ENCODE measurements at places on chromosomes 6 and 20.

GRCh38 chr20:17733767-17734304 is 34.1 kb downstream of the BANF2 start:
- no peak for DNase-seq

- DNase-seq, result peak; percentile 86
These were observed 72.6 kb upstream of the LY86 start for GRCh38 chr6:6515691-6516607.

- DNase-seq, result no peak
These were observed 4.5 kb downstream of the CCN6 start for GRCh38 chr6:112058243-112059032.

- DNase-seq, result no peak
These were observed 12.6 kb downstream of the TUBB2B start for GRCh38 chr6:3214898-3215297.

DNA sequence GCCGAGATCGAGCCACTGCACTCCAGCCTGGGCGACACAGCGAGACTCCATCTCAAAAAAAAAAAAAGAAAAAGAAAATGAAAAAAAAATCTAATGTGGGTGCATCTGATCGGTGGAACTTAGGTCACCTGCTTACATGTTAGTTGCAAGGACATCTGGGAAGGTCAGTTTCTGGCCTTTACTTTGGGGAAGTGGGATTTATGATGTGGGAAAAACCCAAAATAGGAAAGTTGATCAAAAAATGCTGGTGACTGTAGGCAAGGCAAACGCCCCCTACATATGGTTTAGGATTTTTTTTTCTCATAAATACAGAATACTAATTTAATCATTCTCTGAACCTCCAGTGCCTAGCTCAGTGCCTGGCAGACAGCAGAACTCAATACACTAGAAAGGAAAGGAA is 69.2 kb upstream of the PIM1 start:
- no peak for DNase-seq

DNA sequence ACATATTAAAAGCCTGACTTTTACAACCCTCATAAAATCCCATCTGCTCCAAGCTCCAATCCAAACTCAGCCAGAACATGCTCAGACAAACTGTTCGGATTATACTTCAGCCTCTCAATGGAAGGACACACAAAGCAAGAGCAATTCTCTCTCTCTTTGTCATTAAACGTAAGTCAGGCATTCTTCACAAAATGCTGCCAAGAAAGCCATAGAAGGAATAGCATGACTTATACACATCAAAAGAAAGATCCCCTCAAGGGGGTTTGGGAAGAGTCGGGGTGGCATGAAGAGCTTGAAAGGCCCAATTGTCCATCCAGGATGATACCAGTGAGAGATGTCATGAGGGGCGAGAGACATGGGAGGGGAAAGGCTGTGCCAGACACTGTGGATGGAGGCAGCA is 268.9 kb downstream of the PREX1 start:
- no peak for DNase-seq

- no peak for DNase-seq
These were observed 576.2 kb downstream of the DHX35 start for GRCh38 chr20:39538317-39538716.

GRCh38 chr20:51164731-51165130 is 141.8 kb upstream of the KCNG1 start:
- no peak for DNase-seq

DNA sequence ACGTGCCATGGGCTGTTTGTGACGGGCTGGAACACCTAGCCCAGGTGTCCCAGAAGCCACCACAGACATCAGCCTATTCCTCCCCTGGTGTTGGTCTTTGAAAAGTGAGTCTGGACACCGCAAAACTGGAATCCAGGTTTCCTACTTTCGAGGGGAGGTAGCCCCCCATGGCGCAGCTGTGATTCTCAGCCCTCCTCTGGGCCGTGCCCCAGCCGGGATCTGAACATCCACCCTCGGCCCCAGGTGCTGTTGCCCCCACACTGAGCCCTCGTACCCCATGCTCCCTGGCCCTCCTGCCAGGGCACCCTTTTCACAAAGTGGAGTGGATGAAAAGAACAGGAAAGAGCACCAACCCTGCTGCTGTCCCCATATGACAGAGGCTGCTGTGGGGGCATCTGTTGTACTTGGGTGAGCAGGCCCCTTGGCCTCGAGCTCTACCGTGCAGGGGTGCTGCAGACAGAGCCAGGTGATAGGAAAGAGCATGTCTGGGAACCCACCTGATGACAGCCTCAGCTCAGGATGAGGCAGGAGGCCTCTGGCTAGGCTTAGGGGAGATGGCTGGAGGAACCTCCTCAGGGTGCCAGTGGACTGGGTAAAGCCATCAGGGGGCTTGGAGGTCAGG is 18.8 kb upstream of the MAS1L start:
- no peak for DNase-seq

DNA sequence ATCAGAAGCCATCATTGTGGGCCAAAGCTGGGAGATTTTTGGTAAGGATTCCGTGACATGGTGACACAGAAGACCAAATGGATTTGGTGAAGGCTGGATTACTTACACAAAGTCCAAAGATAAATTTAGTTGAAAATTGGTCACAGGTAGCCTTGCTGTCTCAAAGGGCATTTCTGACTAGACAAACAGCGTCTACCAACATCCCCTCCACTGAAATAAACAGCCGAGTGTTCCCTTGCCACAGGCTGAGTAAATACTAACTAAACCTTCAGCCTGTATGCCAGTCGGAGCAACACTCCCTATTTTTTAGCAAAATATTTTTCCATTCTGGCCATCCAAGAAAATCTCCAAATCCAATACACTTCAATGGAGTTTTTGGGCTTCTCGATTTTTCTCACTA is 279.9 kb upstream of the CITED2 start:
- DNase-seq, result no peak

- DNase-seq, result no peak
These were observed 31.5 kb downstream of the TRAF3IP2 start for GRCh38 chr6:111573892-111574797.

GRCh38 chr20:35616465-35617396 is 1.1 kb downstream of the SPAG4 start:
- DNase-seq, result peak; percentile 71

- DNase-seq, result peak; percentile 45
These were observed 26.6 kb downstream of the NSFL1C start for GRCh38 chr20:1440024-1440423.

DNA sequence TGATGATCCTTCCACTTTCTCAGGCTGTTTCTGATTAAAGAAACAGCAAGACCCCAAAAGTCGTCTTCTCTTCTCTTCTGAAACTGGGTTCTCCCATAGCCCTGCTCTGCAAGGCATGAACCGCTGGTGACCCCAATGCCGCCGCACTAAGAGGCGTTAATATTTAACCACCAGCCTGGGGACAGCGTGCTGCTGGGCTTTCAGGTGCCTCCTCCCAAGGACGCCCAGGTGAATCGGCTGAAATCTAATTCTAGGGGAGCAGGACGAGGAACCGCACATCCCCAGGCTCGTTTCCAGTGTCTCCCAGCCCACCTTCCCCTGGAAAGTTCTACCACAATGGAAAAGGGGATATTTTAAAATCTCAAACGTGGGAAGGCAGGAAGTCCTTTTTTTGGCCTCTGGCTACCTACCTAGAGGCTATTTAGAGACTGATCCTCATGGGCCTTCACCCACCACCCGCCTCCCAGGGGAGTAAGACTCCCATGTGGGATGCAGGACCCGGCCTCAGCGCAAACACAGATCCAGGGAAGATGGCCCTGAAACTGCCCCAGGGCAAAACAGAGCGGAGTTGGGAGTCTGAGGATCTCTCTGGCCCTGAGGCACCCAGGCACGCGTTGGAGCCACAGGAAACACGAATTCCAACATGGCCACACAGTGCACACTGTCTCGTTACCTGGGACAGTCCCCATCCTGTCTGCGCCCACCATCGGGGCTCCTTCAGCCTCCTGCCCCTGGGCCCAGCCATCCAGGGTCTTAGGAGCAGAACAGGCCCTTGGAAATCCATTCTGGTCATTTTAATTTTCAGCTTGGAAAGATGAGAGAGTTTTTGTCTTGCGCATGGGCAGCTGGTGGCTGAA is 56.2 kb downstream of the BMP7 start:
- no peak for DNase-seq

GRCh38 chr6:150898399-150899170 is 33.1 kb downstream of the MTHFD1L start:
- no peak for DNase-seq

DNA sequence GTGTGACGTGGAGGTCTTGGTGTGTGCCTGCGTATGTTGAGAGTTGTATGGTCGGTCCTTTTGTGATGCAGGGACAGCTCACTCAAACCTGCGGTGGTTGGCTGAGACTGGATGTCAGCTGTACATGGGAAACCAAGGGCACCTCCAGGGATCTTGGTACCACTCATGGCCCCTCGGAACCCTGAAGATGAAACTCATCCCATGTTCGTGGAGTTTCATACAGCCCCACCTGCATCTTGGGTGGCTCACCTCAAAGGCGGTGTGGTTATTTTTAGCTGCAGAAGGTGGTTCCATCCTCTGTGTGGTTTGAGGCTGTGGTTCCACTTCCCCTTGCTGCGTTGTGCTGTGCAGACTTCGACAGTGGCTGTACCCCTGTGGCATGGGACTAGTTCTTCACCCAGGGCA is 52.6 kb upstream of the SLC22A1 start:
- no peak for DNase-seq

GRCh38 chr6:166435574-166435973 is 52.8 kb upstream of the MPC1 start:
- peak; percentile 43 for DNase-seq

DNA sequence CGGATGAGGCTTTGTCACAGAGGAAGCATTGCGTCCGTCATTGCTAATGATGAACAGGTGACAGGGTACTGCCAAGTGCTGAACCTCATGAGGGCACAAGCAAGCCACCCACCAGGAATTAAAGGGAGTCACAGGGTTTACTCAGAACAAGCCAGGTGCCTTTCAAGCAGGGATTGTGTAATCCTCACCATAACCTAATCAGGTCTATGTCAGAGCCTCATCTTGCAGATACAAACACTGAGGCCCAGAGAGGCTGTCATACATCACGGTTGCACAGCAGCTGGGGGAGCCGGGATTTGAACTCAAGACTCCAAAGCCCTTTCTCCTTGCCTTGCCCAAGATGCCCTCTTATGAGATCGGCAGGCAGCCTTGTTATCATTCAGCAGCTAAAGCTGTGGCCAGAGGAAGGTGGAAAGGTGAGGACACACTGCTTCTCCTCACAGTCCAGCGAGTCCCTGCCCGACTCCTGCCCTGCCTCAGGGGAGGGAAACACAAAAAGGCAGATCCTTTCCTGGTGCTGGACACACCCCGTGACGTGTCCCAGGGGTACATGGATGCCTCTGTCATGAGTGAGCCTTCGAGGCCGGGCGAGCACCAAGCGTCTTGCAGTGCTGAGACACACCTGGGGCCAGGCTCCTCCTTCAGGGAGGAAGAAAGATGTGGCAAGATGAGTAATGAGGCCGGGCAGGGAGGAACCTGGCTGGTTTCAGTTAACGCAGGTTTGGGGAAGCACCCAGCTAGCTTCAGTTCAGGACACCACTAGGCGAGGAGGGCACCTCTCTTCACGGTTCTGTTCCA is 214.9 kb downstream of the LY86 start:
- DNase-seq, result peak; percentile 68

DNA sequence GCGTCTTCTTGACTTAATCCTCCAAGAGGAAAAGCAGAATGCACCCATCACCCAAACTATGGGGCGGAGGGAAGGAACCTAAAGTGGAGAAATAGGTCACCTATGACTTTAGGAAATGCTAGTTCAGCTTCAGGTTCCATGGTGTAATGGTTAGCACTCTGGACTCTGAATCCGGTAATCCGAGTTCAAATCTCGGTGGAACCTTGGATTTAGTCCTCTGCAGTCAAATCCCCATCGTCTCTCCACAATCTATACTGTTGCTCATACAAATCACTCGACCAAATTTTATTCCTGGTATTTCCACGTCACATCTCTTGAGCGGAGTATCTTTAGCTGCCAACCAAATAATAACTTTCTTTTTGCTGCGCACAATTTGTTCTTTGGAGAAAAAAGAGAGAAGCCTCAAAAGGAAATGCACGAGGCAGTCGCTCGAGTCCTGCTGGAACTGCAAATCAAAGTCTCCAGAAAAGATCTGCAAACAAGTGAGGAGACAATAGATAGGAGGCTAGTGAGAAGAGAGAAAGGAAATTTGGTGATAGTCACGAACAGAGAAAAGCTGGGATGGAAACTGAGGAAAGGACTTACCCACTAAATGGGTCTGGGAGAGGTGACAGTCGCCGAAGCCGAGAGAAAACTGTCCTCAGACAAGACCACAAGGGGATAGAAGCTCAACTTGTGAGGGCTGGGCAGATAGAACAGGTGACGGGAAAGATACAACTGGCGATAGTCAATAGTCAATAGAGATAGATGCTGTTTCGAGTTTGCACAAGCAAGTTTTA is 16.6 kb downstream of the POM121L2 start:
- no peak for DNase-seq

DNA sequence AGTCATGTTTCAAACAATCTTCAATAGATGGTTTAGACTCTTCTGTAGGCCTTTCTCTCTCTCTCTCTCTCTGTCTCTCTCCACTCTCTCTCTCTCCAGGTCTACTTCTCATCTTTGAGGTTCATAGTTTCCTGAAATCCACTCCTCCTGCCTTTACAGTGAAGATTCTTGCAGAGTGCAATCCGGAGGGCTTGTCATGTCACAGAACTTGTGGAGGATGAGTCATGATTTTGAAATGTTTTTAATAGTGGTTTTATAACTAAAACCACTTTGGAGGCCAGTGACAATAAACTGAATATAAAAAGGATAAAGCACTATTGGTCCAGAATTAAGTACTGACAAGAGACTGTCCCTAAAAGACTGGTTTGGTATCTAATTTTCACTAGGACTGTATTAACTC is 156.3 kb downstream of the KIF6 start:
- DNase-seq, result no peak

- peak; percentile 85 for DNase-seq
These were observed 432 bp downstream of the HSPA1L start for GRCh38 chr6:31814677-31815024.

GRCh38 chr6:33739571-33739970 is 7.1 kb downstream of the IP6K3 start:
- no peak for DNase-seq

- peak; percentile 77 for DNase-seq
These were observed 8.9 kb downstream of the SLC16A10 start for GRCh38 chr6:111096246-111096645.

GRCh38 chr6:110398778-110399177 is 16.6 kb downstream of the DDO start:
- no peak for DNase-seq

GRCh38 chr20:53291548-53291947 is 302.1 kb downstream of the ZNF217 start:
- DNase-seq, result peak; percentile 13

- DNase-seq, result peak; percentile 25
These were observed 19.4 kb upstream of the SDHAF4 start for GRCh38 chr6:70547313-70547712.

GRCh38 chr6:109298605-109299264 is 83.5 kb downstream of the CD164 start:
- DNase-seq, result no peak

Data from activated naive CD4-positive, alpha-beta T cell treated with anti-CD3 and anti-CD28 coated beads for 36 hours (primary cell).